ENCODE measurements at places on chromosomes 5 and 9.

GRCh38 chr5:122187426-122187825 lies 58.1 kb downstream of the ZNF474 start:
- no peak for DNase-seq

DNA sequence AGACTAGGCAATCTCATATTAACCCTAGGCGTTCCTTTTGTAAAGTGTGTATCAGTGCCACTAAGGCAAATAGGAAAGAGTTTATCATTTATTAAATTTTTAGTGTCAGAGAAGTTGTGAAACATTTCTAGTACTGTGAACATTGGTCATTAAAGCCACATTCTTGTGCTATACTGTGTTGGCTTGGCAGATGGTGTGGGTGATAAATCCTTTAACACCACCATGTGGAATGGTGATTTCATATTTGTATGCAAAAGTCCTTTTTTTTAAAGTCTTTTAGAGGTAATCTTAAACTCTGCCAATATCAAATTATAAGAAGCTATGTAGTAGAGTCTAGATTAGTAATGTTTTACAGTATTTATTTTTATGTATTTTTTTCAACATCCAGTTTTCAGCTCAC lies 18.1 kb downstream of the SLC12A2 start:
- peak; percentile 21 for DNase-seq

DNA sequence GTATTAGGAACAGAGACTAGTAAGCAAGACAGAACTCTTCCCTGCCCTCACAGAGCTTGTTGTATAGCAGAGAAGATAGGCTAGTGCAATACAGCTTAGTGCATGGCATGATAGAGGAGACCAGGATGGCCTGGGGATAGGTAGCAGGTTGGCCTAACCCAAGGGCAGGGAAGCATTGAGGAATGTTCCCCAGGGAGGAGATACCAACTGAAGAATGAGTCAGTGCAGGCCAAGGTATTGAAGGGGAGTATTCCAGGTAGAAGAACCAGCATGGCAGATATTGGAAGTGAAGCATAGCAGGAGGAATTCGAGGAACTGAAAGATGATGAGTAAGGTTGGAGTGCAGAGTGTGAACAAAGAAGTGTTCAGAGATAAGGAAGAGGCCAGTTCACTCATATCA lies 138.6 kb upstream of the DHFR start:
- DNase-seq = no peak

DNA sequence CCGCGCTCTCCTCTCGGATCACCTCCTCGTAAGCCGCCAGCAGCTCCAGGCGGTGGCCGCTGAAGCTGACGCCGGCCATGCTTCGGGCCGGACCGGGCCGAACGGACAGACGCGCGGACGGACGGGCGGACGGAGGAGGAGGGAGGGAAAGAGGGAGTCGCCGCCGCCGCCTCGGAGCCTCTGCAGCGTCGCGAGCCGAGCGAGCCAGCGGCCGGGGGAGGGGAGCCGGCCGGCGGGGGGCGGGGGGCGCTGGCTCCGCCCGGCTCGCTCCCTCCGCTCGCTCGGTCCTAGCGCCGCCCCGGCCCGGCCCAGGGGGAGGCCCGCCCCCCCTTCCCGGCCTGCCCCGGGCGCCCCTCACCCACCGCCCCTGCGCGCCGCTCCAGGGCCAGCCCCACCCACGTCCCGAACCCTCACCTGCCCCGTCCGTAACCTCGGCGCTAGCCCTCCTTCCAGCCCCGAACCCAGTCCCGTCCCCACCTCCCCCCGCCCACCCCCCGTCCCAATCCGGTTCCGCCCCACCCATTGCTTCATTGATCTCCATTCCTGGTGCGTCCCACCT lies at the start of gene DBN1:
DBN1 (minus strand) TSS at position 192 of the 559 bp plus-strand sequence; CDS start at position 79, 113 bp downstream.
- DNase-seq = peak; percentile 78

- no peak for DNase-seq
These were observed 79.4 kb downstream of the FER start for GRCh38 chr5:108827131-108827530.

- no peak for DNase-seq
These were observed 71.4 kb downstream of the SERINC5 start for GRCh38 chr5:80184235-80185023.

DNA sequence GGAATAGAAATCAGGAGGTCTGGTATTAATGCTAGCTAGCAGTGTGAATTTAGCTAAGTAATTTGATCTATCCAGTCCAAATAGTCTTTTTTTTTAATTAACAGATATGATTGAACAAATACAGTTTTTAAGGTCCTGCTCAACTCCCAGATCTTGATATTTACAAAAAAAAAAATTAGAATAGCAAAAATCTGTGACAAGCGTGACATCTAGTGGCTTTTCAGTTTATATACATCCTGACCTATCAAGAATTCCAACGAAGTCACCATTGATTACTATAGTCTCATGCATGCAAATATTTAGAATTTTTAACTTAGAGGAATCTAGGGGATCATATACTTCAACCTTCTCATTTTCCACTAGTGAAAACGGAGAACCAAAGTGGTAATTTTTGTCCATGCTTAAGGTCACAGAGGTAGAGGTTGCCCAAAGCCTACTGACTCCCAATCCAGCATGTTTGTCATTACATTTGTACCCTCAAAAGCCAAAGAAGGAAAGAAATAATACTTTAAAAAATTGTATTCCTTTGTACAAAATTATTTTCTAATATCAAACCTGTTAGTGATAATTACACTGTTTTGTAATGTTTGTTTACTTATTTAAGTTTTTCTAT lies 17.6 kb upstream of the TARS1 start:
- peak; percentile 66 for DNase-seq

- peak; percentile 45 for DNase-seq
These were observed 187.7 kb upstream of the POU5F2 start for GRCh38 chr5:93929131-93929530.

- no peak for DNase-seq
These were observed 64.9 kb downstream of the SERINC5 start for GRCh38 chr5:80190960-80191359.

DNA sequence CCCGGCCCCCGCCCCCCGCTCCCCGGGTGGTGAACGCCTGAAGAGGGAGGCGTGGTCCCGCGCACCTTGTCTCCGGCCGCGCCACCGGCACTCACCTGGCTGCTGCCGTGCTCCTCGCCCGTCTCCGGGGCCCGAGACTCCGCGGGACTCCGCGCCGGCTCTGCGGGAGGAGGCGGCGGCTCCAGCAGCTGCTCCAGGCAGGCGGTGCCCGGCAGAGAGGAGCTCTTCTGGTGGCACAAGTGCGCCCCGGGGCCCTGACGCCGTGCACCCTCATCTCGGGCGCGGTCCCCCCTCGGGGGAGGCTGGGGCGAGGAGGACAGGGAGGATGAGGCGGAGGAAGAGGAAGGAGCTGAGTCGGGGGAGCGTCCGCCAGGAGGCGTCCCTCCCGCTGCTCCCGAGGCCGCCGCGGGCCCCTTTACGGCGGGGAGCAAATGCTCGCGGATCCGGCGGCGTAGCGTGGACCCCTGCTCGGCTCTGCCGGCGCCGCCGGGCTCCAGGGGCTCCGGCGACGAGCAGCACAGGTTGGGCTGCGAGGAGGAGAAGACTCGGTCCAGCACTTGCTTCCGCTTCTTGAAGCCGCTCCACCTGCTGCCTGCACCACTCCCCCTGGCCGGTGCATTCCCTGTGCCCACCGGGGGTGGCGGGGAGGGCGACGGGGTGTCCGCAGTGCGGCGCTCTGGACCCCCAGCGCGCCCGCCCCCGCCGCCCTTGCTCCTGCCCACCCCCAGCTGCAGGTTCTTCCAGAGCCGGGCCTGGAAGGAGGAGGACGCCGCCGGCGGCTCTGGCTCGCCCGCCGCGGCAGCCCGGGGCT lies 928 bp downstream of the MCTP1 start:
- peak; percentile 1 for DNase-seq

- peak; percentile 51 for DNase-seq
These were observed 217.0 kb downstream of the TMEM38B start for GRCh38 chr9:105911104-105911911.

Data from EH (cell line).